Choroid plexus epithelial cell (primary cell): ENCODE measurements at places on chromosomes 3 and 15.

DNA sequence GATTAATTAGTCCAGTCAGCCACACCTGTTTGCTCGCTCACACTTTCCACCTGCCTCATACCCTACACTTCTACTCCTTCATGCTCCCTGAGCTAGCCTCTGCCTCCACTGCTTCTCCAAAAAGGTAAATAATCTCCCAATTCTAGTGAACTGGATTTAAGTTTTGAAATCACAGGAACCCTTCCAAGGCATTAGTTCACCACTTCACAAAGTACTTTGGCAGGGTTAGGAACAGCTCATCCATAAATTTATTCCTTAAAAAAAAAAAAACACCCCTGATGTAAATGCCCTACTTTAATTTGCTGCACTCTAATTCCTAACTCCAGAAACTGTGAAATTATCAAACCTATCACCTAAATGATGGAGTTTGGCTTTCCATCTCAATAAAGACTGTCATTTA lies 58.3 kb downstream of the GADL1 start:
- DNase-seq, result no peak

DNA sequence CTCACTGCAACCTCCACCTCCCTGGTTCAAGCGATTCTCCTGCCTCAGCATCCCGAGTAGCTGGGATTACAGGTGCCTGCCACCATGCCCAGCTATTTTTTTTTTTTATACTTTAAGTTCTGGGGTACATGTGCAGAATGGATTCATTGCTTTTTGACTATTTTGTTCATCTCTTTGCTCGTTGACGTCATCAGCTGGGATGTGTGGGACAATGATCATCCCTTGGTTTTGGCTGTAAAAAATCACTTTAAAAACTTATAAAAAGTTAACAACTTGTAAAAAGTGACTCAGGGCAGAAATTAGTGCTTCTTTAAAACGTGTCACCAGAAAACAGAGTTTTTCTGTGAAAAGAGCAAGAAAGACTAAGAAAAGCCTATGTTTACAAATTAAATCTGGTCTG lies 37.8 kb downstream of the IGSF10 start:
- no peak for DNase-seq

GRCh38 chr3:108036984-108037741 lies 53.7 kb downstream of the CD47 start:
- DNase-seq, result peak; percentile 36

GRCh38 chr15:29770796-29771195 lies 51.5 kb downstream of the TJP1 start:
- DNase-seq, result peak; percentile 45

DNA sequence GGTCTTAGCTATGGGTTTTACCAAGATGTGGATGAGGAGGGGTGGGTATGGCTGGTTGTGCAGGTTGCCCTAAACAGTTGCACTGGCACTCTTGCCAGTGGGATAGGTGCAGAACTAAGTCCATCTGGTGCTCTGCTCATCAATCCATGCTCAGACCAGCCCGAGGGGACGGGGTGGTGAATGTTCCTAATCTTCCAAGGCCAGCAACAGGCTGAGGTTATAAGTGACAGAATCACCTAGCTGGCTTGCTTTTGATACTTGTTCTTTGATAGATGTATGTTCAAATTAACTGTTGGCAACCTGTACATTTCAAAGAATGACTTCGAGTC lies 53.5 kb upstream of the CCR2 start:
- no peak for DNase-seq

- DNase-seq, result no peak
These were observed 231.1 kb downstream of the NR2F2 start for GRCh38 chr15:96561593-96561992.

DNA sequence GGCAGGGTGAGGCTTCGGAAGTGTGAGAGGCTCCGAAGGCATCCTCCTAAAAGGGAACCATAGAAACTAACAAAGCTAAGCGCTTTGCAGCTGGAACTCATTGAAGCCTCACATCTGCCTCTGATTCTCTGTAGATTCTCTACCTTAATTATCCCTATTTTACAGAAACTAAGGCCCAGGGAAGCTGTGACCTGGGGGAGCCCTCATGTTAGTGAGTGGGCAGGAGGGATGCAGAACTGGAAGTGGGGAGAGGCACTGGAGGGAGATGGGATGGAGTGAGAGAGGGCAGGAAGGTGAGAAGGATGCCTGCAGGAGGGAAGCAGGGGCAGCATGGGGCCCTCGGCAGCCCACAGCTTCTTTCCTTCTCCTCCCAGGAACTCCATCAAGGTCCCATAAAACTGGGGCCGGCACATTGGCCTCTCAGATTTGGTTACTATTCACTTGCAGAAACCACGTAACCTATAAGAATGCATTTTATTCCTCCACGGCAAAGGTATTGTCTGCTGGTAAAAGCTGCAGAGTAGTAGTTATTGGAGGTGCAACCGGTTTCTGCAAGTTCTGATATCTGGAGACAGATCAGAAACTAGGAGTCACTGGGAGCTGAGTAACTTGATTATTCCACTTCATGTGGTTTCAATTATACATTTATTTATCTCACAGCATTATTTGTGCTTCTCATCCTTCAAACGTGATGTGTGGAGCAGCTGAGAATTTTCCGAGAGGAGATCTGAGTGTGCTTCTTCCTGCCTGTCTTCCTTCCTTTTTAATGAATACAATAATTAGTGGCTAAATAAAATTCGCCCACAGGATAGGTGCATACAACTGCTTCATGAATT lies 24.0 kb upstream of the CHCHD6 start:
- no peak for DNase-seq
